Aorta (tissue), 5 donors: ENCODE measurements at places on chromosomes 2 and 18. TPM values are rescaled to one million over a fixed set of nuclear protein-coding genes. Genes with fewer than 3 reads are reported as not detected.

HRH4 gene
- 0.15 TPM for total RNA-seq

DNA sequence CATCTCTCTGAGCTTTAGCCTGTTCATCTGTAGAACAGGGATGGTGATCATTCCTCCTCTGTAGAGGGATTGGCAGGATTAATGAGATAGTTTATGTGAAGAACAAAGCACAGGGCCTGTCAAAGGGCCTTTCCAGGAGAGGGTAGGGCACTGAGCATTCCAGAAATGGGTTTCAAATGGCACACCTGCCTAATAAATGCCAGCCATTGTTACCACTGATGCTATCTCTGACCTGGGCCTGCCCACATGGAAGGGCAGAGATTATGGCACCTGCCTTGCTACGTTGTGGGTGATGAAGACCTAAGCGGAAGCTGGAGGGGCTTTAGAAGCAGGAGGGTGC is 31.0 kb upstream of the GMPPA start:
- no peak overlapping the region for H3K4me3 ChIP-seq
- no peaks in the 10 kb centered on the region for H3K36me3 ChIP-seq
- no peaks in the 10 kb centered on the region for H3K27me3 ChIP-seq
- no peak overlapping the region for H3K27ac ChIP-seq

QPCT gene
- total RNA-seq: 3.8 TPM

- DNase-seq: no peak
- H3K4me3 ChIP-seq: no peak overlapping the region
- no peaks in the 10 kb centered on the region for H3K27me3 ChIP-seq
- no peaks in the 10 kb centered on the region for H3K4me1 ChIP-seq
- H3K27ac ChIP-seq: no peak overlapping the region
Measured at GRCh38 chr2:71577209-71577608, 123.8 kb downstream of the DYSF start.

DNA sequence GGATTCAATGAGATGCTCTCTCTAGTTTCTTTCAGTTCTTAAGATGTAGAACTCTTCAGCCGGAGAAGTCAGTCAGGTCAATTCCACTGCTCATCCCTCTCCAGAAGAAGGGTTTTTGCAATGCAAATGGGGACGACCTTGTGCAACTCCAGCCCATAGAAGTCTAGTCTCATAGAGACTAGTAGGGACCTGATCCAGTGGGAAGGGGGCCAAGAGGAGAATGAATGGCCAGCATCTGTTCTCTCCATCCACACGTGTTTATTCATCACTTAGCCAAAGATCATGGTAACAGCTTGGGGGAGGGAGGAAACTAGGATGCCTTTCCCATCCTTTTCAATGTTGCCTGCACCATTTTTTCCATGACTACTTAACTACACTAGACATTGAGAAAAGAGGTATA is 120.2 kb downstream of the LAMA3 start:
- DNase-seq: no peak
- no peaks in the 10 kb centered on the region for H3K36me3 ChIP-seq
- no peak overlapping the region for H3K27ac ChIP-seq
- no peaks in the 10 kb centered on the region for H3K27me3 ChIP-seq

DNA sequence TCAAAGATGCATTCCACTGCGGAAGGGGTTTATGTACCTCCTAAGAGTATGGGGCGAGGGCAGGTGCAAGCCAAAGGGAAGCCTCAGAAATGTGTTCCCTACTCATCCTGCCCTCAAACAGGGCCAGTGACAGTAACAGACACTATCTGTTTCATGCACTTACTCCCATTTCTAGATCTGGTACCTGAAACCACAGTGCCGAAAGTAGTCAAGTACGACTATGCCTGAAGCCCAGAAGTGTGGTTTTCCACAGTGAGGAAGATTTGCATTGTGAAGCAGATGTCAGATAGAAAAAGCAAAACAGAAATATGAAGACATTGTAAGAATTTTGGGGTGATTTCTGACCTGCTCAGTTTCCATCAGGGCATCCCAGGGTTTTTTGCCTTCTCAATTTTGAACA is 748.7 kb downstream of the RNF144A start:
- DNase-seq: no peak
- H3K36me3 ChIP-seq: no peaks in the 10 kb centered on the region
- no peak overlapping the region for H3K4me3 ChIP-seq
- H3K27me3 ChIP-seq: no peaks in the 10 kb centered on the region
